ENCODE measurements at places on chromosomes 6 and 20.
A peak's percentile ranks its signal among the peaks of the same experiment; 100 is the strongest.

DNA sequence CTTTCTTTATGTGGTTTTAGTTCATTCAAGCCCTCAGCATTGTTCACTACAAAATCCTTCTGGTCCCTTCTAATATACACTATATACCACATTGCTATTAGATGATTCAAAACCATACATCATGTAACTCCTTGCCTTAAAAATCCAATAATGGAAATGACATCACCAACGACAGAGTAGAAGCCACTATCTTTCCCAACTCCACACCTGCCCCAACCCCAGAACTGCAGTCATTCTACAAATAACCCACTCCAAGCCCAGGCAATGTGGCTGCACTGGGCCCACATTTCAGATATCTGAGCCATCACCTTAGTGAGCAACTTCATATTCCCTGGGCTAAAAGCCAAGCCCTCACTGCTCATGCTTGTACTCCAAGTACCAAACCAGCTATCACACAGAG, 22.6 kb upstream of the RUNX2 start:
- DNase-seq = no peak

- DNase-seq = no peak
Measured at GRCh38 chr6:51301962-51302361, 483.3 kb downstream of the TFAP2B start.

- peak; percentile 76 for DNase-seq
Measured at GRCh38 chr6:73732845-73733675, 37.1 kb downstream of the CD109 start.

GRCh38 chr20:10090588-10091166, 55.9 kb downstream of the ANKEF1 start:
- DNase-seq = peak; percentile 37

DNA sequence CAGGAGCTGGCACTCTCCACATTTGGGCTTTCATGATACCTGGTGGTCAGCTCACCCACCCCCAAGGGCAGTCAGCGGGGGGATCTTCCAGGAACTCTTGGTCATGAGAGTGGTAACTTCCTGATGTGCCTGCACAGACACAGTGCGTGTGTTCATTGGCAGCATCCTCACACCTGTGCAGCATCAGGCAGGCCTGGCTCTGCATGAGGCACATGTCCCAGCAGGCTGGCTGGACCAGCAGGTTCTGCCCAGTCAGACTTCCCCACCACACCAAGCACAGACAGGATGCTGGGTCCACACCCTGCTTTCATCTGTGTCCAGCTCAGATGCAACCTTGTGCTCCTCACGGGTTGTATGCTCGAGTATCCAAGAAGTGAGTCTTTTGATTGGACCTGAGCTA, 15.7 kb upstream of the UNC93A start:
- DNase-seq = no peak

DNA sequence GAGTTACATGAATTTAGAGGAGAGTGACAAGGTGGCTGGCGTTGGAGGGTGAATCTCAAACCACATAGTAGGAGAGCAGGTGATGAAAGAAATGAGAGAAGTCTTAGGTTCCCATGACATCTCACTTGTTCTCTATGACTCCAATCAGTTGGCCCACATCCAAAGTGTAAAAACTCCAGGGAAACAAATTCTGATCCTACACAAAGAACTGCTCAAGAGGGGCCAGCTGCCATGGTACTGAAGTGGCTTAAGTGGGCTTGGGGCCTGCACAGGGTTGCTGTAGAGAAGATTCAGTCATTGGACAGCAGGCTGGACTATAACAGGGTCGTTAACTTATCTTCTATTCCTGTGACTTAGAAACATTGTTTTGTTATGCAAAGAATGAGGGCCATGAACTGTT, 7.6 kb upstream of the ADGRF4 start:
- no peak for DNase-seq

- no peak for DNase-seq
Measured at GRCh38 chr6:94454231-94454630, 1034.9 kb upstream of the EPHA7 start.

- peak; percentile 27 for DNase-seq
Measured at GRCh38 chr6:116012951-116013350, 47.7 kb downstream of the FRK start.

- no peak for DNase-seq
Measured at GRCh38 chr6:82371799-82372546, 8.4 kb downstream of the TPBG start.

- peak; percentile 20 for DNase-seq
Measured at GRCh38 chr6:31094389-31094881, 17.9 kb downstream of the C6orf15 start.

GRCh38 chr20:58547623-58548475, 32.6 kb upstream of the APCDD1L start:
- no peak for DNase-seq

- DNase-seq = no peak
Measured at GRCh38 chr20:31341470-31341869, 26.9 kb upstream of the DEFB118 start.
